ENCODE measurements at places on chromosomes 6 and 20.
A peak's percentile ranks its signal among the peaks of the same experiment; 100 is the strongest.

DNA sequence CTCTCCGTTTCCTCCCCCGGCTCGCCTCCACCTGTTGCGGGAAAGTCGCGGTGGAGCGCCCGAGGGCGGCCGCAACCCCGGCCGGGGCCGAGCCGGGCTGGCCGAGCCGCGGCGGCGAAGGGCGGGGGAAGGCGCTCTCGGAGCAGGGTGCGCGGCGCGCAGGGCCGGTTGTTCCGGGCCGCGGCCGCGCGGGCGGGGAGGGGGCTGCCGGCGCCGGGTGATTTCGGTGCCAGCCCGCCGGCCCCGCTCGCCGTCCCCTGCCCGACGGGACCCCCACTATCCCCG lies 235 bp downstream of the MAP7 start:
- DNase-seq: no peak

- no peak for DNase-seq
Observed at GRCh38 chr6:43146709-43147688, 24.1 kb upstream of the SRF start.

DNA sequence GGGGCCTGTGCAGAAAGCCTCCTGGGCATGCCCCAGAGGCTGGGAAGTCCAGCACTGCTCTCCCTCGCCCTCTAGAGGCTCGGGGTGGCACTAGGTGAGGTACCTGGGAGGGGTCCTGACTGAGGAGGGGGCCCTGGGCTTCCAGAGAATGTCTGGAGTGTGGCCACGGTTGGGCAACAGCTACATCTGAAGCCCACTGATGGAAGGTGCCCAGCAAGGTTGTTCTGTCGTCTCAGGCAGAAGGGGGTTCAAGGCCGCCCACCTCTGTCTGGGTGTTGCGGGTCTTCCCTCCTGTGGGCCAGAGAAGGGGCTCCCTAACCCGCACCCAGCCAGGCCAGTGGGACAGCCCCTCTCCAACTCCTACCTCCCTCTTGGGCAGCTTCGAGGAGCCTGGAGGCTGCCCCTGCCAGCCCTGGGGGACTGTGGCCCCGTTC lies 11.4 kb upstream of the VEGFA start:
- no peak for DNase-seq

- DNase-seq: no peak
Observed at GRCh38 chr20:34420975-34421374, 57.9 kb downstream of the ITCH start.

DNA sequence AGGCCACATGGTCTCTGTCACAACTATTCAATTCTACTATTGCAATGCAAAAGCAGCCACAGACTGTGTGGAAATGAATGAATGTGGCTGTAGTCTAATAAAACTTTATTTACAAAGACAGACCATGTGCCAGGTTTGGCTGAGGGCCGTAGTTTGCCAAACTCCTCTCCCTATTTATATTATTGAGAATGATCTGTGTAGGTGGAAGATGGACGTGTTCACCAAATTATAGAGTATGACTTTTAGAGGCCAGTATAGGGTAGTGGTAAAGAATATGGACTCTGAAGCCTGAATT lies 125.7 kb upstream of the MYLIP start:
- DNase-seq: no peak

- no peak for DNase-seq
Observed at GRCh38 chr6:159043947-159044346, 844 bp downstream of the TAGAP start.

DNA sequence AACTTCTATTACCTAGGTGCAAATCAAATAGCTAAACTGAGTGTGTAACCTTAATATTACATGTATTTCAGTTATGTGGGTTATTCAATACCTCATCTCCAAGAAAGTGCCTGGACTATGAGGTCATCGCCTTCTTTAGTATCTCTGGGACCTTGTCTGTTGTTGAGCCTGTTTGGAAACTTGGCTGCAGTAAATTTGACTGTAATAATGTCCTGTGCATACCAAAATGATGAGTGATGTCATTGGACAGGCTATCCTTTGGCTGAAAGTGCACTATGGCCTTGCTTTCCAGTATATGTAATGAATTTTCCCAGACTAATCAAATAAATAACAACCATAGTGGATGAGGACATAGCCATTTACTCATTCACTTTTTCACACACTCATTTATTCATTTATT lies 455.1 kb downstream of the ADGRB3 start:
- no peak for DNase-seq

- no peak for DNase-seq
Observed at GRCh38 chr20:16748308-16748900, at the start of gene OTOR. Gene OTOR, plus strand, starts transcription at chr20:16748358. Its CDS starts 44 bp downstream, at chr20:16748402.

- no peak for DNase-seq
Observed at GRCh38 chr6:89564752-89565427, 73.7 kb downstream of the LYRM2 start.

- DNase-seq: no peak
Observed at GRCh38 chr6:5215159-5215558, 45.6 kb downstream of the LYRM4 start.

GRCh38 chr6:45613656-45614055 lies 235.9 kb upstream of the SUPT3H start:
- no peak for DNase-seq

GRCh38 chr6:44535967-44536366 lies 148.5 kb downstream of the CDC5L start:
- DNase-seq: no peak

GRCh38 chr6:11634948-11635347 lies 97.4 kb downstream of the TMEM170B start:
- no peak for DNase-seq

- DNase-seq: no peak
Observed at GRCh38 chr20:23533161-23533560, 35.1 kb downstream of the CST9L start.

GRCh38 chr20:444862-445426 lies 17.4 kb downstream of the TBC1D20 start:
- DNase-seq: no peak

DNA sequence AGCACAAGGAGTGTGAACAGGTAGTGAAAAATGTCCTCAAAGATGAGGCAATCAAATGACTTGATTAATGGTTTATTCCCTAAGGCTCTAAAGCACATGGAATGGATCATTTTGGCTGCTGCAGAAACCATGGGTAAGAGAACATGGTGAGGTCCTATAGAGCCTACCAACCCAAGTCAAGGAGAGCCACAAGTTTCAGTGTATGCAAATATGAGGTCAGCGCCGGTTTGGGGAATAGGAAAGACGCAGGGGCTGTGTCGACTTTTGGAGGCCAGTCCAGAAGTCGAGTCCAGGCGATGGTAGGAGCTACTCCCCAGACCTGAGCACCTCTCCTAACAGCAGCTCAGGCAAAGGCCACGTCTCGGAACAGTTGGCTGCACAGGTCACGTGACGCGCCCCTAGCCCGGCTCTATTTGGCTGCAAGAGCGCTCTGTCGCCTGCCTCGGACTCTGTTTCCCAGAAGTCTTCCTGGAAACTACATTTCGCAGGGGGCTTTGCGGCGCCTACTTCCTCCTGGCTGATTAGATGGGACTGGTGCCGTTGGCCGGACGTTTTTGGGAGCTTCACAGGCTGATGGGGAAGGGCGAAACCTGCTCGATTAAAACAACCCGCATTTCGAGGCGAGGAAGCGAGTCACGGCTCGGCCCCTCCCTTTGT lies 74.4 kb upstream of the CHD6 start:
- peak; percentile 39 for DNase-seq

Data from stimulated activated CD8-positive, alpha-beta memory T cell treated with anti-CD3 and anti-CD28 coated beads, Interleukin-4, amount 100 ng/mL, for 4 hours (primary cell).